Hepatocyte (in vitro differentiated cells): ENCODE measurements at places on chromosomes 2 and 18. TPM values are rescaled to one million over a fixed set of nuclear protein-coding genes. Genes with fewer than 3 reads are reported as not detected.

- H3K4me3 ChIP-seq: no peak overlapping the region
- DNase-seq: peak; percentile 48
- no peak overlapping the region for H3K27ac ChIP-seq
- H3K27me3 ChIP-seq: peaks cover 7% of the 10 kb centered on the region
- H3K4me1 ChIP-seq: peaks cover 2% of the 10 kb centered on the region
Measured at GRCh38 chr18:57859314-57859713, 56.2 kb upstream of the ATP8B1 start.

- DNase-seq: no peak
- H3K4me3 ChIP-seq: no peak overlapping the region
- no peaks in the 10 kb centered on the region for H3K27me3 ChIP-seq
Measured at GRCh38 chr2:49831698-49832367, 677.5 kb upstream of the FSHR start.

DNA sequence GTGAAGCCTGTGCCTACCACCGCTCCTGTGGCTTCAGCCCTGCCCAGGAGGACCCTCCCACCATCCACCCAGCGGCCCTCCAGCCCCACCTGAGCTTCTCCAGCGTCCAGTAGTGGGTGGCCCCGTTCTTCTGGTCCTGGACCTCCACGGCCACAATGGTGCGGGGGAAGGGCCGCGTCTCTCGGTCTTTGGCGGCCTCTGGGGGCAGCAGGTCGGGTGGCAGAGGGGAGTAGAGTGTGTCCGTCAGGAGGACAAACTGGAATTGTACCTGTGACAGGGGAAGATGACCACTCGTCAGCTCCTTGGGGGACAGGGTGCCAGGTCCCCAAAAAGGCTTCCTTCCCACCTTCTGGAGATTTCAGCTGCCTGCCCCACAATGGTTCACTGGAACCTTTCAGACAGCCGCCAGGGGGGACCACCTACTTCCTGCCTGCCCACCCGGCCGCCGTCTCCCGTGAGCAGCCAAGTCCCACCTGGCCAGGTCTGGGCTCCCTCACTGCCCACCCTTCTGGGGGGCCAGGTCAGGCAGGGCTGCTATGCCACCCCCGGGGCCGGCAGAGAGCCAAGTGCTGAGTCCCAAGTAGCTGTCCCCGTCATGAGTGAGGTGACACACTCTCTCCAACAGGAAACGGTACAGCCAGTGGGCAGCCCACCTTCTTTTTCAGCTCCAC lies 59.3 kb downstream of the KIF1A start:
- H3K36me3 ChIP-seq: no peaks in the 10 kb centered on the region
- DNase-seq: no peak
- H3K4me3 ChIP-seq: no peak overlapping the region
- H3K4me1 ChIP-seq: no peaks in the 10 kb centered on the region
- no peaks in the 10 kb centered on the region for H3K27me3 ChIP-seq
- no peak overlapping the region for H3K27ac ChIP-seq

GRCh38 chr2:195830968-195831950 lies 174.2 kb downstream of the SLC39A10 start:
- no peak overlapping the region for H3K27ac ChIP-seq
- no peaks in the 10 kb centered on the region for H3K4me1 ChIP-seq
- no peaks in the 10 kb centered on the region for H3K27me3 ChIP-seq
- peak; percentile 11 for DNase-seq
- H3K36me3 ChIP-seq: no peaks in the 10 kb centered on the region

DNA sequence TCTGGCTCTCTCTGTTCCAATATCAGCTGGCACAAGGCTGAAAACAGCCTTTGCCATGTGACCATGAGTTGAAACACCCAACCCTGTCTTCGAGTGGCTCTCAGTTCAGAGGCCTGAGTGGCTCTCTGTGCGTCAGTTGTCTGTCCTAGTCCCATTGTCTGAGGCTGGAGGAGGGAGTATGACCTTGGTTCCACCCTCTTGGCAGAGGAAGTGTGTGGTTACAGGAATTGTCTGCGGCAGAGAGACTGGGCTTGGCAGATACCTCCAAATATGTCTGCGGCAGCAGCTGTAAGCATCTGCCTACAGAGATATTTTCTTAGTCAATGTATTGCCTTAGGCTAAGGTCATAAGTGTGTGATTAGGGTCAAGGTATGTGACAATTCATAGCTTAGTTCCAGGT lies 32.6 kb downstream of the CNGA3 start:
- DNase-seq: no peak
- no peaks in the 10 kb centered on the region for H3K36me3 ChIP-seq
- H3K4me1 ChIP-seq: no peaks in the 10 kb centered on the region
- no peak overlapping the region for H3K27ac ChIP-seq
- no peak overlapping the region for H3K4me3 ChIP-seq

GRCh38 chr18:32717126-32717525 lies 55.7 kb downstream of the KLHL14 start:
- no peak overlapping the region for H3K27ac ChIP-seq
- no peaks in the 10 kb centered on the region for H3K27me3 ChIP-seq
- no peak for DNase-seq
- H3K36me3 ChIP-seq: no peaks in the 10 kb centered on the region

- no peak overlapping the region for H3K4me3 ChIP-seq
- H3K4me1 ChIP-seq: no peaks in the 10 kb centered on the region
- no peaks in the 10 kb centered on the region for H3K27me3 ChIP-seq
Measured at GRCh38 chr2:155442088-155442487, 743.6 kb downstream of the KCNJ3 start.

HOXD13 gene
- total RNA-seq: 33.9 and 37.2 TPM in 2 replicates

SLC23A3 gene
- 1.4 and 1.5 TPM in 2 replicates for total RNA-seq

ADCYAP1 gene
- 0.40 and 1.7 TPM in 2 replicates for total RNA-seq

KHK gene
- total RNA-seq: 26.1 and 28.7 TPM in 2 replicates
